ENCODE measurements at places on chromosomes 4 and X.

DNA sequence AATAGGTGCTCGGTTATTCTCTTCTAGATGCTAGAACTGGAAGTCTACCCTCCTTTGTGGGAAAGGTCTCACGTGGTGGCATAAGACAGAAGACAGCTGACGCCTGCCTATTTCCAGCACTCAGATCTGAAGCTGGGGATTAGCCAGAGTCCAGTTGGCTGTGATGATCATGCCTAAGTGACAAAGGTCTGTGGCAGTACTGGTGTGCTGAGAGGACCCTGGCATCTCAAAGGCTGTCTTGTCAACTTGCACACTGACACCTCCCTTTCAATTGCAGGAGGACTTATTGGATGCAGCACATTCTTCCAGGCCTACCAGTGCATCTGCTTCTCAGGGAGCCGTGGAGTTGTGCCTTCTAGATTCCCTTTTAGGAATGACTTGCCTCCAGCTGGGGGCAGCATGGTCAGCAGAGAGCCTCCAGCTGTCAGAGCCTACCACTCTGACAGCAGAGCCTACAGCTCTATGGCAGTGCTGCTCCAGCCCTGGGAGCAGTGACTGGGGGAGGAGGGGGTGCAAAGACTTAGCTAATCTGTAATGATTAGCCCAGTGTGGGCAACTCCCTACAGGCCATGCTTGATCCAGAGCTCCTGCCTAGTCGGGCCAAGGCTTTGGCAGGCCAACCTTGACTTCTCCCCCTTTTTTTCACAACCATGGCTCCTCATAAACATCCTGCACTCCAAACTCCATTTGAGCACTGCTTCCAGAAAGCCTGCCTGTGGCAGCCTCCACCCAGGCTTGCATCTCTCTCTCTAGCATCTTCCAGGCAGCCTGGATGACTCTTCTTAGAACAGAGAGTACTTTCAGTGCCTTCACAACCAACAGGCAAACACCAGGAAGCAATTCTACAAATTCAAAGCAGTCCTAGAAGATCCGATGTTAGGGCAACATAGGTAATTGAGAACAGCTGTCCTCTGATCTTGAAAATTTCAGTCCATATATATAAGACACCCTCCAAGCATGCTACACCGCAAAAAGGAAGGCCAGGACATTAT is 13.8 kb upstream of the FGFBP2 start:
- DNase-seq: no peak

- DNase-seq: no peak
Measured at GRCh38 chrX:119981286-119982070, 37.9 kb upstream of the NKAP start.

GRCh38 chr4:123356921-123357320 is 39.7 kb upstream of the SPRY1 start:
- DNase-seq: no peak

- DNase-seq: no peak
Measured at GRCh38 chr4:169293343-169294176, 22.8 kb upstream of the SH3RF1 start.

GRCh38 chr4:20313237-20314030 is 61.7 kb downstream of the SLIT2 start:
- no peak for DNase-seq

- DNase-seq: no peak
Measured at GRCh38 chr4:138941037-138941436, 74.5 kb upstream of the NOCT start.

DNA sequence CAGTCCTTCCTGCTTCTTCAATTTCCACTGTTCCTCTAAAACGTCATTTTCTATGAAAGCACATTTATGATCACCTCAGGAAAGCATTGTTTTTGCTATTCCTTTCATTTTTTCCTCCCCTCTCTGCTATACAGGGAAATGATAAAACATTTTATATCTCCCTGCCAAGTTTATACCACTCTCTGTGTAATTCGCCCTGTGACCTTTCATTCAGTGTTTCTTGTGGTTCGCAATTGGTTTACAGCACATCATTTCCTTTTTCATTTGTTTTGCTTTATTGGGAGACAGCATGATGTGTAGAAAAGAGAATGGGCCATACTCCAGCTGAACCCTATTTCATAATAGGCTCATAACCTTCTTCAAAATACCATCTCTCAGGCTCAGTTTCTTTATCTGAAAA is 99.9 kb upstream of the RAPGEF2 start:
- DNase-seq: no peak

- DNase-seq: no peak
Measured at GRCh38 chr4:42282081-42282901, 115.0 kb upstream of the SHISA3 start.

DNA sequence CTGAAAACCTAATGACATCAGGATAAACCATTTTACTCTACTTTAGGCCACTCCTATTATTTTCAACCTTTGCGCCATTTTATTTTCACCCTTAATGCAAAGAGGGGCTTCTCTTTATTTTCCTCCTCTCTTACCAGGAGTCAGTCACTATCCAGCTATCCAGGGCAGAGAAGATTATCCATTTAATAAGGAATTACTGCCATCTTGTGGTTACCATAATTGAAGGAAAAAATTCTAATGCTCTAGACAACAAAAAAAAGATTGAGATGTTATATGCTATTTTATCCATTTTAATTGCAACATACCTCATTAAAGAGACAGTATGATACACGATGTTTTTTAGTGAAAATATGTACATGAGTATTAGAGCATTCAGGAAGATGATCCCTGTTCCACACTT is 514.5 kb upstream of the FAM241A start:
- DNase-seq: no peak

DNA sequence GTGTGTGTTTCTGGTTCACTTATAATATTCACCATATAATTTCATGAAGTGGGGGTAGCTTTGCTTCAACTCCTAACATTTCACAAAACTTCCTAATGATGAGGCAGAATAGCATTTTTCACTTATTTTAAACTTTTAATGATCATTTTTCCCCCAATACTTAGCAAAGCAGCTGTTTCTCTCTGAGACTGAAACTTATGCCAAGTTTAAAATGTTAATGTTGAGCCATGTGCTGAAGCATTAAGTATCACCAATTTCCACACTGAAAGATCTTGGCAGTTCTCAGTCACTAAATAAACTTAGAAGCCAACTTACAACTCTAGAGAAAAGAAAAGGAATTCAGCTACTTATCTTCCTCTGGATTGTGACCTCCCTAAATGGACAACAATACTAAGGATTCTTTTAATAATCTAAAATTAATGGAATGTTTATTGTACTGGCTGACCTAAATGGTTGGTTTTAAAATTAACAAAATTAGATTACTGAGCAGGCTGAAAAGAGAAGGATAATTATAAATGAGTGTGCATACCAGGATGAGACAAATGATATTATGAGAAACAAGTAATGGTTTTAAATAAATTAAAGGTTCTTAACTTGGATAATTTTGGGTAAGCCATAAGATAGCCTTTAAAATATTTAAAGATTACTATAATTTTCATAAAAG is 1429.4 kb upstream of the ADGRL3 start:
- DNase-seq: no peak

DNA sequence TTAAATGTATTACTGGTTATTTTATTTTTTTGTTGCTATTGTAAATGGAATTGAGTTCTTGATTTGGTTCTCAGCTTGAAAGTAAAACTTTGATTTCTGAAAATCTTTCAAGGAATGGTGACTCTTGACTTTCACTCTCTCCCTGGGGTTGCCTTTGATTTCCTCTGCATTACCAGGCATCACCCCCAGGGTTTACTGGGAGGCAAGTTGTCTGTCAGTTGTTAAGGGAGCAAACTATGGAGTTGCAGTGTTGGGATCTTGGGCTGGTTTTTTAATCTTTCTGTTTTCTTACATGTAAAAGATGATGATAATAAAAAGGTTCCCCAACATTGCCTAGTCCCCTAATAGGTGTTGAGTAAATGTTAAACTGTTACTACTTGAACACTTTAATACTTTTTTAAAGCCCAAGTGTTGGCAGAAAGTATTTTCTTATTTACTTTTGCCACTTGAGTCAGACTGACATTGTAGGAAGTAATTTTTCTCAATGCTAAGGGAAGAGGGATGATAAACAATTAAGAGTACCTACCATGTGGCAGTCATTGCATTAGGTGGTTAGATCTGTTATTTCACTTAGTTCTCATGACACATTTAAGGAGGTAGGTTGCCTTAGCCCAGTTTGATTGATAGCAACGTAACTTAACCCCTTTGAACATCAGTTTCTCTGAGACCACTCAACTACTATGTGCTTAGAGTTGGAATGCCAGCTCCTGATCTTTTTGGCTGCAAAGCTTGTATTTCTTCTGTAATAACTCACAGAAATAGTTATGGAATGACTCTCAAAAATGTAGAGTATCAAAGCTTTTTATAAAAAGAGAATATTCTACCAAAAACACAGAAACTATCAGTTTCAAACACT is 67.1 kb downstream of the DCLK2 start:
- DNase-seq: no peak
